AG08396 (cell line): ENCODE measurements at places on chromosomes 2 and 18.
A peak's percentile ranks its signal among the peaks of the same experiment; 100 is the strongest.

DNA sequence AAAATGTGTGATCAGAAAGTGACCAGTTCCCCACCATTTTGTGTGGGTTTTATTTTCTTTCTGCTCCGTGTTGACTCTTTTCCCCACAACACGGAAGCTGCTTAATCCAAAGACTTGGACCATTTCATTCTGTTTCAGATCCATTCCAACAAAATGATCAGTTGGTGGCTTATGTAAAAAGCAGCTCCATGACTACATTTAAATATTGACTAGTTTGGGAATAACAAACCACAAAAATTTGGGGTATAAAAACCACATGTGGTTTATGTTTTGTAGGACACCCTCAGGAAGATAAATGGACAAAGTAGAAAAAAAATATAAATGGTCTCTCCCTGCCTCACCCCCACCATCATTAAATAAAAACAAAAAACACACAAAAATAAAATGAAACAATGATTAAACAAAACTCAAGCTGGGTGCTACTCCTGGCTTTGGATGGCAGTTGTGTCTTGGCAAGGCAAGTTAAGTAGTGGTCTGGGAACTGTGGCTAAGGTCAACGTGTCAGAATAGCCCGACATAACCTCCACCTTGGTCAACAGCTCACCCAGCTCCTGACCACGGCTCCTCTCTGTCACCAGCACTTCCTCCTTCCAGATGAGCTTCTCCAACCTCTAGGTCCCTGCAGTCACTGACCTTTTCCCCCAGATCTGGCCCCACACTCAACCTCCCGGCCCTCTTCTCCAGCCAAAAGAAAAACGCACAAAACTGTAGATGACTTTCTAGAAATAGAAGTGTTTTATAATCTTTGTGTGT lies 12.8 kb upstream of the WIPF1 start:
- no peak for DNase-seq

DNA sequence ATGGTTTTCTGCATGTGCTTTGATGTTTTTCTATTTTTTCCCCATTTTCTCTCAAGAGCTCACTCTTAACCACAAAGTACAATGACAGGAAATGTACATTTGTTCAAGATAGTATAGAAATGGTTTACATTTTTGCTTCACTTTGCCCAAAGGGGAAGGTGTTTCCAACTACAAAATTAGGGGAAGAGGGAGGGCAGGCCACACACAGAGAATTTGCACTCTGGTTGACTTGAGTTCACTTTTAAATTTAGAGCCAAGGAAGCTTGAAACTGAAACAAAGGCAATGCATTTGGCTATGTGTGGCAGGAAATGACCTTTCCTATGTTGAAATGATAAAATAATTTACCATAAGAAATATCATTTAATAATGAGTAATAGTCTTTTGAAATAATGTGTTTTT lies 19.1 kb upstream of the VIT start:
- DNase-seq, result no peak

- DNase-seq, result no peak
These were observed 224.8 kb upstream of the NRXN1 start for GRCh38 chr2:51256736-51257135.

DNA sequence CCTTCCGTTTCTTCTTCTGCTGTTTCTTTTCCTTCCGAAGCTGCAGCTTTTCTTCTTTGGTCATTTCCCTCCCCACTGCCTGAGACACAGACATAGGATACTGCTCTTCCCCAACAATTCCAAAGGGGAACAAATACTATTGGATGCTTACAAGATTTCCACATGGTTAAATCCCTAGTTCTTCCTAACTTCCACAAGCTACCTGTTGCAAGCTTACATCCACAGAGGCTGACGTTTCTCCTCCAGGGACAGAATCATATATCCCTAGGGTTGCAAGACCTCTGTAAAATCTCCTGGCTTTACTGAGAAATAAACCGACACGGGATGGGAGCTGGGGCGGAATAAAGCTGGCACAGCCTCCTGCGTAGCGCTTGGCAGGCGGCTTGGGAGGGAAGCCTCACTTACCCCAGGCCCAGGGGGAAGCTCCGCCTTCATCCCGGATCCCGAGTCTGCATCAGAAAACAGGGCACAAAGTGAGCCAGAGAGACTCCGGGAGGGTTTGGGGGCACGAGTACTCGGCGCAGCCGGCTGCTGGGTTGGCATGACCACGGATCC lies 590 bp downstream of the EIF2B4 start:
- DNase-seq, result peak; percentile 84

DNA sequence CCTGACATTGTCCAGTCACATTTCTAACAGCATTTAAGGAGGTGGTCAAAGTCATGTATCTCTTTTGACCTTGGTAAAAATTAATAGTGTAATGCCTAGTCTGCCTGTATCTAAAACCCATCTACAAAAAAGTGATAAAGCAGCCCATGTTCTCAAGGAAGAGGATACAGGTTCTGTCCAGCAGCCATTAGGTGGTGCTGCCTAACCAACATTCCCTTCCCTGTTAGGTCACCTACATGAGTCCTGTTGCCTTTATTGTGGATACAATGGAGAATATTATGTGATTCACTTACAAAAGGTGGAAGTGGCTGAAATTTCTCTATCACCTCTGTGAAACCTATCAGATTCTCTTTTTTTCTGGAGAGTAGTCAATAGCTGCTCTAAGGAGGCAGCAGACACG lies 52.5 kb downstream of the AQP4 start:
- DNase-seq, result no peak

GRCh38 chr2:118089139-118089800 lies 999 bp downstream of the INSIG2 start:
- peak; percentile 50 for DNase-seq

DNA sequence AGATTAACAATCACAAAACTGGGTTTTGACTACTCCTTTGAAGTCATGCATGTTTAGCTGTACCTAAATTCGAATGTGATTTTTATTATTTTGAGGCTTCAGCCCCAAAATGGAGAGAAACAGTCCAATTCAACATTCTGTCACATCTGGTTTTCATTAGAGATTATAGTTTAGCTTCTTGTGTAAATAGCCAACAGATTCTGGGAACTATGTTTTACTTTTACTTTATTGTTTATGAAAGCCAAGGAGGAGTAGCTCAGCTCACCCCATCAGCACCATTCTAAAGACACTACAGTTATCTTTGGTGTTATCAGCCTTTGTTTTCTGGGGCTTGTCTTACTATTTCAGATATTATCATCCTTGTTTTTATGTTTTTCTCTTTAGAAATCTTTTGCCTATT lies 465.0 kb upstream of the CWC22 start:
- DNase-seq, result peak; percentile 23

- DNase-seq, result no peak
These were observed 14.9 kb downstream of the SLC39A6 start for GRCh38 chr18:36114251-36114650.

GRCh38 chr2:2703762-2704427 lies 372.8 kb upstream of the MYT1L start:
- no peak for DNase-seq
